PC-3 (cell line): ENCODE measurements at places on chromosomes 2 and 18.

GRCh38 chr18:46649071-46649862 lies 7.8 kb downstream of the LOXHD1 start:
- no peak for DNase-seq

DNA sequence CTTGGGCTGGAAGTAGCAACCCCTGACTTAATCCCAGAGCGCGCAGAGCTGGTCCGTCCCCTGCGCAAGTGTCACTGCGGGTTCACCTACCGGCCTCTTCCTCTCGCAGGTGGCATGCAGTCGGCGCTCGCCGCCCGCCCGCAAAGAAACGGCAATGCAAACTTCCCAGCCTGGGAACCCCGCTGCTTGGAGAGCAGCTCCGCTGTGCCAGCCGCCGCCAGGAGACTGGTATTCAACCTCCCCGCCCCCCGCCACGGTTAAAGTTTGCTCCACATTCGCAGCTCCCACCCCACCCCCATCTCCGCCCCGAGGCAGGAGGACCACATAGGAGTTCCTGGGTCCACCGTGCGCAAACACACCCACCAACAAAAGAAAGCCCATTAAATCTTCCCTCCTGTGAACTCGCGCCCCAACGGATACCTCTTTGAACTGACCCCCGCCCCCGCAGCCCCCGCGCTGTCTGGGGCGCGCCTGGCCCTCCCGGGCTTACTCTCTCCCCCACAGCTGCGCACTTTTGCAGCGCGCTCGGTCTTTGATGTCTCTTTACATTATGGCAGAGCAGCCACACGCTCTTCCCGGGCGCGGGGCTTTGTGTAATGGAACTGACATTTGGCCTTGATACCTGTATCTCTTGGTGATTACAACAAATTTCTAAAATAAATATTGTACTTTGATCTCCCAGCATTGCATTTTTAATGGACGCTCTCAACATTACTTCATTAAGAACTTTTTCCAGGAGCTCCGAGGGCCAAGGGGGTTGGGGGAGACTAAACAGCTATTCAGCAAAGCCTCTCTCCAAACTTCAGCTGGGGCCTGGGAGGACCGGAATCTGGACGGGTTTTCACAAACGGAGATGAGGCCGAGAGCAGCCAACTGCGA lies 3.1 kb upstream of the SP5 start:
- DNase-seq, result no peak

DNA sequence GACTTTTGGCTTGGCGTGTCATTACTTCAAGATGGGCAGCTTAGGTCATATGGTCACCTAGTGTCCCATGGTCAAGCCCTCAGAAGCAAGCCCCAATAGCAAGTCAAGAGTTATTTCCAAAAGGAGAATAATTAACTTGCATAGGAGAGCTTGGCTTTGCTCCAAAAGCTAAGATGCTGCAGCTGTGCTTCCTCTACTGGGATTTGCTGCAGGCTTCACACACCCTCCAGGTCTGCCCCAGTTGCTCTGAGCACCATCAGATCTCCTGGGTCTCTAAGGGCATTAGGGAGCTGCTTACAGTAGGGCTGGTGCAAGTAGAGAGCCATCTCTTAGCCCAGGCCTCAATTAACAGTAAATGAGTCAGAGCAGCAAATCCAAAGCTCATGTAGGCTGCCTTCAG lies 46.6 kb downstream of the THUMPD2 start:
- no peak for DNase-seq

DNA sequence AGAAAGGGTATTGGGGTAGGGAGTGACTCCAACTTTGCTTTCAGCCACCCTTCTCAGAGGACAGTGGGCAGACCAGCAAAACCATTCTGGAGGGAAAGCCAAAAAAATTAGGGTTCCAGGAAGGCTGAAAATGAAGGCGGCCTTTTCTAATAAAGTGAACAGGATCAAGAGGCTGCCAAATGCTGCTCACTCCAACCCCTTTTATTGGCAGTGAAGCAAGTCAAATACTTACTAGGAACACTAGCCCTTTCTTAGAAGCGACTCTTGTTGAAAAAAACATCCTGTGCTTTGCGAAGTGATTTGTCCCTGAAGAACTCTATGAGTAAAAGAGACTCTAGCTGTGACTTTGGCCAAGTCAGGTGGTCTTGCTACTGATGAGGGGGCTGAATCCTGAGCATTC lies 83.6 kb upstream of the CYP1B1 start:
- no peak for DNase-seq

DNA sequence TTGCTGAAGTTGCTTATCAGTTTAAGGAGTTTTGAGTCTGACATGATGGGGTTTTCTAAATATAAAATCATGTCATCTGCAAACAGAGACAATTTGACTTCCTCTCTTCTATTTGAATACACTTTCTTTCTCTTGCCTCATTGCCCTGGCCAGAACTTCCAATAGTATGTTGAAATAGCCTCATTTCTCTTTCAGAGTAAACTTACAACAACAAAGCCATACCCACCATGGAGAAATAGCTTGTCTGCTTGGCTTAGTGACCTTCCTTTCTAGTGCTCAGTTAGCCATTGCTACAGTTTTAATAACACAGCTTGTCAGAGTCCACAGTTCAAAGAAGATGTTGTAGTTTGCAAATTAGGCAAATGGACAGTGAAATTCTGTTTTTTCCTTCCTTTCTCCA lies 228.0 kb downstream of the ETAA1 start:
- DNase-seq, result no peak

DNA sequence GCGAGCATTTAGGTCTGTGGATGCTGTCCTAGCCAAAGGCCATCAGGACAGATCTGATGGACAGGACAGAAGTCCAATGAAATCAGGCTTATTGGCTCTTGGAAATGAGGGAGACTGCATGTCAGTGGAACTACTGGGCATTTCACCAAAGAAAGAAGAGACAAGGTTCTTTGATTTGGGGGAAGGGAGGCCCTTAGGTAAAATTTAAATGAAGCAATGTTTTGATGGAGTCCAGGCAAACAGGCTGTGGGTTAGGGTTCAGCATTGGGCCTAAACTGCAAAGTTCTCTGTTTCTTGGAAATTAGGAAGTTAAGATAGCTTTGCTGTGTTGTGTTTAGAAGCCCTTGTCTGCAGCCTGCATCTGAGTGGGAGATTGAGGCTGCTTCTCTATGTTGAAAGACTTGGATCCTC lies 31.6 kb upstream of the RNF149 start:
- peak; percentile 46 for DNase-seq

- peak; percentile 45 for DNase-seq
These were observed 531.2 kb downstream of the NYAP2 start for GRCh38 chr2:225930687-225931086.

GRCh38 chr18:34643989-34644388 lies 66.1 kb upstream of the DTNA start:
- no peak for DNase-seq

GRCh38 chr2:86566158-86566820 lies 3.0 kb upstream of the CHMP3 start:
- no peak for DNase-seq

DNA sequence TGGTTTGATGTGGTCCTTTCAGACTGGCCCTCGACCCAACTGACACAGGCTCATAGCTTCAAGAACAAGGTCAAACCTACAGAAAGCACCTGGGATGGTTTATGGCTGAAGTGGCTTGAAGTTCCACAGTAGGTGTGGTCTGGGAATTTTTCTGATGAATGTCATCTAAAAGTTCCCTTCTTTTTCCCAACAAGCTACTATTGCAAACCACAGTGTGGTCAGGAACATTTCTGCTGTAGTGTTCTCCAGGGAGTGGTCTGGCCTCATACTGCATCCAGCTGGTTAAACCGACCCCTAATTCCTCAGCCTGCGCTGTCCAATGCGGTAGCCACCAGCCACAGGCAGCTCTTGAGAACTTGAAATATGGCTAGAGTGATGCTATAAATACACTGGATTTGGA lies 92.7 kb downstream of the FAM124B start:
- no peak for DNase-seq

- no peak for DNase-seq
These were observed 1.5 kb downstream of the OSBPL1A start for GRCh38 chr18:24396082-24396633.

DNA sequence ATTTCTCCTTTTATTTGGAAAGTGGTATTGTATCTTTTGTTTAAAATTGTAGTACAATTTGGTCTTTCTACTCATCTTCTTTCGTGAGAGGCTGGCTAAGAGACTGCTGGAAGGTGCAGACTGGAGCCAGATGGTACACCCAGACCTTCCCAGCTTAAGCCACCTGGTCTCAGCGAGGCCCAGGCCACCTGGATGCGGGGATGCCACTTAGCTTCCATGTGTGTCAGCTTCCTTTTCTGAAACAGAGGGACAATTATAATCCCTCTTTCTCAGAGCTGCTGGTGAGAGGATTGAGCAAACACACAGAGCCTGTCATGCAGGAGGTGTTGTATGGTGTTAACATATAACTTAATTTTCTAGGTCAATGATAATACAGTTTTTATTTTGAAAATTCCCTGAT lies 17.4 kb downstream of the FARP2 start:
- DNase-seq, result no peak

DNA sequence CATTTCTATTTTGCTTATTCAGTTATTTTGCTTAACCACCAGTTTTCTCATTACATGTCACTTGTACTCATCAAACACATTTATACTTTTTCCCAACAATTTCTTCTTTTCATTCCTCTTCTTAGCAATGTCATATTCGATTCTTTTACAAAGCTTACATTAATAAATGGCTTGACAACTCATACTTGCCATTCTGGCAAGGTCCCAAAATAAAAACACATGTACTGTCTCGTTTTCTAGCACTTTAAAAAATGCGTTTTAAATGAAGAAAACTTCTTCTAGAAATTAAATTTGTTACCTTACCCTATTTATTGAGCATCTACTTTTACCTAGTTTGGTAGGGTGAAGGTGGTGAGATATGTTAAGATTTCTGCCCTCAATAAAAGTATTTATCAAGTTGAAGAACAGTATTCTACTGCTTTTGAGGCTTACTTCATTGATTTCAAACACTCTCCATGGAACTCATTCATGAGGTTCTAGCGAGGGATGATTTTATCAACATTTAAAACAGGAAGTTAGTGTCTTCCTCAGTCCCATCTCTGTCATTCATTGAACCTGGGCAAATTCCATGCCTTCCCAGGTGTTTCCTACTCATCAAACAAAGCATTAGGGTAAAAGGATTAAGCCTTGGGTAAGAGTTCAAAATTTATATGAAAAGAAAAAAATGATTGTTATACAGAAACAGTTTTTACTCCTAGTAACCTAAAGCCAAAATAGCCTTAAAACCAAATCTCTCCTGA lies 52.6 kb downstream of the CALCRL start:
- no peak for DNase-seq

- DNase-seq, result peak; percentile 93
These were observed 139.0 kb downstream of the DDX1 start for GRCh38 chr2:15730545-15731212.
